Spleen (tissue), 13 donors: ENCODE measurements at places on chromosomes 13 and 19. TPM values are rescaled to one million over a fixed set of nuclear protein-coding genes. Genes with fewer than 3 reads are reported as not detected.
A peak's percentile ranks its signal among the peaks of the same experiment; 100 is the strongest.

- no peak for DNase-seq
- H3K4me1 ChIP-seq: no peaks in the 10 kb centered on the region
- no peak overlapping the region for H3K27ac ChIP-seq
- H3K36me3 ChIP-seq: no peaks in the 10 kb centered on the region
- H3K4me3 ChIP-seq: no peak overlapping the region
Measured at GRCh38 chr13:59424661-59425060, 739.1 kb downstream of the DIAPH3 start.

The HPN gene
- 2.0 TPM for total RNA-seq

DNA sequence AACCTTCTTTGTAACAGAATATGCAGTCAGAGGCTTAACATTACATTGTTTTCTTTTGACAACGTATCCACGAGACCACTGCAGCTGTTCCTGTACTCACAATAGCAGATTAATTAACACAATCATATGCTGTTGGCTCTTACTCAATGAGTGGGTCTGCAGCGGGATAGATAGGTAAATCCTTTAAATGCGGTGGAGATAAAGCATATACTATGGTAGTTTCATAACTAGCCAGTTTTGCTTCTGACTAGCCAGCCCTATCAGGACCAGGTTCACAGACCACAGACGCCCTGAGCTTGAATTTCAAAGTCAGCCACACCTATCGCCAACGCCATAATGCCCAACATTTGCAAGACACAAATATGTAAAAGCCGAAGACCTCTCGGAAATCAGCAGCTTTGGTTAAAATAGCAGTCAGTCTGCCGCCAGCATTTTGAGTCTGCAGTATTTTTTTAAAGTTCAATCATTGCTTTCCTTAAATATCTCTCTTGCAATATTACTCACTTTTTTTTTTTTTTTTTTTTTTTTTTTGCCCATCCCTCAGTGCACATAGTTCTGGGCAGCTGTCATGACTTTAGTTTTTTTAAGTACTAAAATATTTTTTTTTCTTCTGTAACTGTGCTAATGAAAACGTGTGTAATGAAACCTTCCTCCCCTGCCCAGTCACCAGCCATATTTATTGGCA, 120.5 kb downstream of the ZNF536 start:
- no peak for DNase-seq
- H3K27ac ChIP-seq: no peak overlapping the region
- no peak overlapping the region for H3K4me3 ChIP-seq
- no peaks in the 10 kb centered on the region for H3K27me3 ChIP-seq
- H3K36me3 ChIP-seq: no peaks in the 10 kb centered on the region

The GRIN3B gene
- not detected for total RNA-seq

- no peaks in the 10 kb centered on the region for H3K27me3 ChIP-seq
- H3K4me1 ChIP-seq: no peaks in the 10 kb centered on the region
- no peak overlapping the region for H3K27ac ChIP-seq
Measured at GRCh38 chr19:57377498-57378146, 12.0 kb upstream of the ZNF548 start.

The B9D2 gene
- 9.4 TPM for total RNA-seq

DNA sequence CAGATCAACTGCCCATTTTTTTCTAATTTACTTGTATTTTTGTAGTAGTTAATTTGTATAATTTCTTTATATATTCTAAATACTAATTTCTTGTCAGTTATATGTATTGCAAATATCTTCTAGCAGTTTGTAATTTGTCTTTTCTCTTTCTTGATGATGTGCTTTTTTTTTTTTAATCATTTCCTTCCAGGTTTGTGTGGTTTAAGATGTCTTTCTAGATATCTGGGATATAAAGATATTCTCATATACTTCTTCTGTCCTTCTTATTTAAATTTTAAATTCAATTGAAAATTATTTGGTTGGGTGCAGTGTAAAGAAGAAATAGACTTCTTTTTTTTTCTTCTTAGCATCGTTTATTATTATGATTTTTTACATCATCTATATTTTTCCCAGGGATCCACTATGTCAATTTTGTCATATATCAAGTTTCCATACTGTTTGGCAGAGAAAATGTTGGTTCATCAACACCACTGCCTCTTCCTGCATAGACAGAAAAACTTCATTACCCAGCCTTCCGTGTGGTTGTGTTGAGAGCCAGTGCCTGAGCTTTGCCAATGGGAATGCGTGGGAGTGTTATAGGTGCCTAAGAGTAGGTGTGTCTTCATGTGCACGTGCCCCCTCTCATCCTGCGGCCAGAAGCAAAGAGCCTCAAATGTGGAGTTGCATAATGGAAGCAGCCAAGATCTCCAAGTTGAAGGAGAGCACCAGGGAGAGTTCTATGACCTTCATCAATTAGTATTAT, 15.8 kb downstream of the CPB2 start:
- no peak for DNase-seq
- H3K4me3 ChIP-seq: no peak overlapping the region
- no peaks in the 10 kb centered on the region for H3K27me3 ChIP-seq

- no peak for DNase-seq
- no peaks in the 10 kb centered on the region for H3K36me3 ChIP-seq
- H3K4me3 ChIP-seq: no peak overlapping the region
- H3K27me3 ChIP-seq: no peaks in the 10 kb centered on the region
- H3K4me1 ChIP-seq: no peaks in the 10 kb centered on the region
Measured at GRCh38 chr19:29302002-29302928, 89.3 kb upstream of the UQCRFS1 start.

- peak; percentile 13 for DNase-seq
- no peak overlapping the region for H3K27ac ChIP-seq
- no peak overlapping the region for H3K4me3 ChIP-seq
- no peaks in the 10 kb centered on the region for H3K36me3 ChIP-seq
Measured at GRCh38 chr19:49968279-49968922, 7.4 kb upstream of the SIGLEC11 start.

The KLK14 gene
- not detected for total RNA-seq

GRCh38 chr19:6047741-6048251, 62.5 kb downstream of the RFX2 start:
- no peak for DNase-seq
- H3K27me3 ChIP-seq: no peaks in the 10 kb centered on the region
- no peak overlapping the region for H3K4me3 ChIP-seq
- no peak overlapping the region for H3K27ac ChIP-seq
- no peaks in the 10 kb centered on the region for H3K36me3 ChIP-seq

The NXNL1 gene
- not detected for total RNA-seq

GRCh38 chr19:15869109-15869555, 28.7 kb downstream of the CYP4F2 start:
- no peak for DNase-seq
- no peak overlapping the region for H3K27ac ChIP-seq
- no peak overlapping the region for H3K4me3 ChIP-seq
- H3K36me3 ChIP-seq: no peaks in the 10 kb centered on the region
- no peaks in the 10 kb centered on the region for H3K27me3 ChIP-seq

The CGB3 gene
- total RNA-seq: not detected

DNA sequence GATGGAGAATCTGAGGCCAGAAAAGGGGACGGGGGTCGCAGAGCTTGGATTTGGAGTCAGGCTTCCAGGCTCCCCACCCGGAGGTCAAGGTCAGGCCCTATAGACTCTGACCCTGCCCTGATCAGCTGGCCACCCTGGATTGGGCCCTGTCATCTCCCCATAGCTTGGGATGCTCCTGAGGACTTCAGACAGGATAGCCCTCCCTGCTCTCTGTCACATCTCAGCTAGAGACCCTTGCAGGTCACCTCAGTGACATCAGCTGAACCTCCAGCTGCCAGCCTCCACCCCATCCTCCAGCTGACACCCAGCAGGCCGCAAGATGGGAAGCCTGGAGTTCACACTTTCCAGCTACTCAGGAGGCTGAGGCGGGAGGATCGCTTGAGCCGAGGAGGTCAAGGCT, 2.8 kb upstream of the TPM4 start:
- no peaks in the 10 kb centered on the region for H3K36me3 ChIP-seq
- peaks cover 31% of the 10 kb centered on the region for H3K4me1 ChIP-seq
- H3K4me3 ChIP-seq: no peak overlapping the region
- H3K27ac ChIP-seq: peak overlapping the region; percentile 65
- DNase-seq: no peak
- no peaks in the 10 kb centered on the region for H3K27me3 ChIP-seq

The KASH5 gene
- not detected for total RNA-seq

GRCh38 chr19:9189535-9189934, 10.8 kb downstream of the OR7D2 start:
- no peak overlapping the region for H3K4me3 ChIP-seq
- no peak for DNase-seq
- no peak overlapping the region for H3K27ac ChIP-seq
- H3K36me3 ChIP-seq: no peaks in the 10 kb centered on the region
- H3K4me1 ChIP-seq: no peaks in the 10 kb centered on the region

GRCh38 chr13:24033527-24034302, 126.8 kb upstream of the SPATA13 start:
- peak overlapping the region; percentile 46 for H3K27ac ChIP-seq
- no peak for DNase-seq
- no peaks in the 10 kb centered on the region for H3K36me3 ChIP-seq
